ENCODE measurements at places on chromosomes 7 and 10.
A peak's percentile ranks its signal among the peaks of the same experiment; 100 is the strongest.

- no peak for DNase-seq
These were observed 326.9 kb downstream of the GPAM start for GRCh38 chr10:111856631-111857030.

DNA sequence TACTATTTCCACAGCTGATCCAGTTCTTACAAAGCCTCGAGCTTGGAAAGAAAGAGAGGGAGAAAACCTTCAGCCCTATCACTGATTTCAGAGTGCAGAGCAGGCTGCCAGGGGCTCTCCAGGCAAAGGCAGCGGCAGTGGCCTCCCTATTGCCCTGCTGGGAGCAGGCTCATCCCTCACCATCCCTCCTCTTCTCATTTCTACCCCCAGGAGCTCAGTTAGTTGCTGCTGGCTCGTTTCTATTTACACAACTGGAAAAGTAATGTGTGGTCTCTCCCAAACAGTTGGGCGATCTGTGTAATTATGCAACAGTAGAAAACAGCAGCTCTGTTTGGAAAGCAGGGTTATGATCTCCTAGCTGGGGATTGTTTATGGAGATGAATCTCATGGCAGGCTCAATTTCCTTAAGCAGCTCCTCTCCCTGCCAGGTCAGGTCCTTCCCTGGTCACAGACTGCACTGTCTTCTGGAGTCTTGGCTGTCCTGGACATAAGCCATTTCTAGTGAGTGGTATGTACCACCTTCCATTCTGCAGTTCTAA is 28.7 kb upstream of the TNS3 start:
- DNase-seq: no peak

GRCh38 chr10:30583778-30584415 is 45.7 kb downstream of the LYZL2 start:
- DNase-seq: peak; percentile 63

DNA sequence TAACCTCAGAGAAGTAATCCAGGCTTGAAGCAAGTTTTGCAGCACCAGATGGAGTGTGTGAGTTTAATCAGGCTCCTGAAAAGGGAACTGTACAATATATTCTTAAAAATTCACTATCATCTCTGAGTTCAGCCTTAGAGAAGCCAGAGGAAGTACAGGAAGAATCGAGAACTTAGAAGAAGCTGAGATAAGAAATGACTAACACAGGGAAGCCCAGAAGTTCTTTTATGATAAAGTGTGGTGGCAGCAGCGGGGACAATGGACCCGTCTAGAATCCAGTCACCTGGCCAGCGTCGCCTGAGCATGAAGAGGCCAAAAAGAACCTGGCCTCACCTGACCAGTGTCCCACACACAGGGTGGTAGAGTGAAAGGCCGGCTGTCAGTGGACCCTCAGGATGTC is 161.0 kb downstream of the USP6NL start:
- DNase-seq: no peak

- no peak for DNase-seq
These were observed at the start of gene HKDC1 for GRCh38 chr10:69220041-69220451. TSS of gene HKDC1 (plus strand) at chr10:69220332. CDS start at chr10:69220436, 104 bp downstream.

DNA sequence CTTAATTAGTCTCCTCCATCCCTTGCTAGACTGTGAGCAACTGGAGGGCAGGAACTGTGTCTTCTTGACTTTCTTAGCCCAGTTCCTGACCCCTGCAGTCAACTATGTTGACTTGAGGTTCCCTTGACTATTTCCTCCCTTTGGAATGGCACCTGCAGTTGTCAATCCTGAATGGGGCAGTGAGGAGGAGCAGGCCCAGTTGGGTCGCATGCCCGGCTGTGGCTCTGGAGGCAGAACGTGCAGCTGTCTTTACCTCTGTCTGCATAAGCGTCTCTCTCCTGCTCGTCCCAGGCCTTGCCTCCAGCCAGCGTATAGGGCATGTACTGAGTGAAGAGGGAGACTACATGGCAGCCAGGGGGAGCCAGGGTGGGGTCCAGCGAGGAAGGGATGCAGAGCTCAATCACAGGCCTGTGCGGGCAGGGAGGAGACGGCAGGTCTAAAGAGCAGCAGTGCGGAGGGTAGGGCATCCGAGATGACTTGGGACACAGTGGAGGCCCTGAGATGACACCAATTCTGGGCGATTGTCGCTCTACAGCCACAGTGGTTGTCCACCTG is 26.8 kb downstream of the PYROXD2 start:
- DNase-seq: no peak

GRCh38 chr7:151433721-151434400 is 6.1 kb downstream of the CRYGN start:
- no peak for DNase-seq

DNA sequence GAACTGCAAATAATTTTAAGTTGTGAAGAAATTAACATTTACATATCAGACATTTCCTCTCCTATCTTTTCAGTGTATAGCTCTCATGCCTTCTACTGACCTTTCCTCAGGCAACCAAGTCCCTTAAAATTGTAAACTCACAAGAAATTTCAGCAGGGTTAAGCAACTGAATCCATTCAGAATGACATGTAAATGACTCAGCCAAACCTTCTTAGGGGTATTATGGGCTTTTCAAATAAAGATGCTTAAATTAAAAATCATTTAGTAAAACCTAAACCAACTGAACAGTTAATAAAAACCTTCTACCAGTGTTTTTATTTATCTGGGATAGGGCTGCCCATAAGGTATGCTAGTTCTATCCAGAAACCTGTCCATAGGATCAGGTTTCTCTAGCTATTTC is 20.7 kb downstream of the WAPL start:
- DNase-seq: no peak

DNA sequence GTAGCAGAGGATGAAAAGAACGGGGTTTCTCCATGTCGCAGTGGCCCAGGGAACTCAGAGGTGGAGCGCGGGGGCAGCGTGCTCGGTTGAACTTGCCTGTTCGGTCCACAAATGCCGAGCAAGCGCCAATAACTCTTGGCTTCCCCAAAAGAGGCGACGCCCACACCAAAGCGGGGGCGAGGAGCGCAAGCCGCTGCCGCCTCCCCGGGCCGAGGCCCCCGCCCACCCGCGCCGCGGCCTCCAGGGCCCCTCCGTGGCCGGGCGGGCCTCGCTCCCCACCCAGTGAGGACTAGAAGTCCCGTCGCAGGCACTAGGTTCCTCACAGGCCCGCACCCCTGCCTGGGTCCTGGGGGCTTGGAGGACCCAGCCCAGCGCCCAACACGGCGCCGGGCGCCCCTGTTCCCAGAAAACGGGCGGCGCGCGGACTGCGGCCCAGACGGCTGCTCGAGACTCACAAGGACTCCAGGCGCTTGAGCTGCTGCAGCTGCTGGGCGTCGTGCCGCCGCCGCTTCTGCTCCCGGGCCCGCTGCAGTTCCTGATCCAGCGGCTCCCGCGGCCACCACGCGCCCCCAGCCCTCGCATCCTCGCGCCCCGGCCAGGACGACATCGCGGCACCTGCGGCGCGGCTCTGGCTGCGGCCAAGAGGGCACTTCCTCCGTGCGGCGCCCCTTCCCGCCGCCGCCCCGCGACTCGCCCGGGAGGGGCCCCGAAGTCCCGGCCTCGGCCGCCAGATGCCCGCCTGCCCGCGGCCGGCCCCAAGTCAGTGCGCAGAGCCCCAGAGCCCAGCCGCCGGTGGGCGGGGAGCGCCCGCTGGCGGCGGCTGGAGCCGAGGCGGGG is 14.6 kb upstream of the FKBP9 start:
- peak; percentile 47 for DNase-seq

GRCh38 chr10:114631090-114631665 is 26.9 kb downstream of the ABLIM1 start:
- no peak for DNase-seq

- no peak for DNase-seq
These were observed 21.5 kb downstream of the GUSB start for GRCh38 chr7:65960351-65961074.

DNA sequence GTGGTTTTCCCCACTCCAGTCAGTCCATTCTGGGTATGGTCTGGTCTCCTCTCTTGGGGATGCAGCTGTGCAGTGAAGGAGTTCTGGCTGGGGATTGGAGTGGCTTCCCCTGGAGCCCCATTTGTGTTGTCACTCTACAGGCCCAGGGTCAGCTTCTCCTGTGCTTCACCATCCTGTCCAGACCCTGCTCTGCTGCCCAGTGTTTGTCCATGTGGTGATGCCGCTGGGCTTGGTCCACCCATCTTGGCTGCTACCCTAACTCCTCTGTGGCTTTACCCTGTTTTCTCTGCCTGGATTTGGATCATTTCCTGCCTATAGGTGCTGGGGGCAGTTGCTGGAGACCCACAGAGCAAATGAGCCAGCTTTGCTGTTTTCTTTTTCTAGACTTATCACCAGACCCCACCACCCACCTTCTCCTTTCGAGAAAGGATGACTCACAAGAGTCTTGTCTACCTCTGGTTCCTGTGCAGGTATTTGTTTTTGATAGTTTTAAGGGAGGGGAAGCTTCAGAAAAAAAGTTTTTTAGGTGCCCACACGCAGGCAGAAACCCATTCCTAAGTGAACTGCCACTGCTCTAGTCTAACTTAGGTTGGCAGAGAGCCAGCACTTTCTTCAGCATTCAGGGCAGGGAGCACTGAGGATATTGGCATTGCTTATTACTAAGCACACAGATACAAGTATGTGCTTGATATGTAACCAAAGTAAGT is 8.5 kb downstream of the ZDHHC16 start:
- DNase-seq: no peak
